ENCODE measurements at places on chromosomes 2 and 18.

DNA sequence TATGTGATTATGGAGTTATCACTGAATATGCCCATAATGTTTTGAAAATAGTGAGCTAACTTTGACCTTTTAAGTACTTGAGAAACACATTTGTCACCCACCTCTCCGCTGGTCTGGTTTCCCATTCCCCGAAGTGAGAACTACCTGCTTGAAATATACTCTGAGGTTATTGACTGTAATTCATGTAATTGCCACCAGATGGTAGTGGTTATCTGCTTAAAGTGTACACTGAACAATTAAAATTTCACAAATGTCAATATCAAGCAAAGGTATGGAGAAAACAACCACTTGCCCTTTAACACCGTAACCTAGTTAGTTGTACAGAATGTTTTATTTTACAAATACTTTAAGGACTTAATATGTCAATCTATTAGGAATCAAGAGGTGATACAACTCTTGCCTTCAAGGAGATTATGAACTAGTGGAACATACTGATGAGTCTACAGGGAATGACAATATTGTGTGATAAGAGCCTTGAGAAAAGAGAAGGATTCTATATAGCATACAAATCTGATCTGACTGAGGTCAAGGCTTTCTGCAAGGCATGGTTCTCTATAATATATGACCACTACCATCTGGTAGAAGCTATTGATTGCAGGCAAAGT lies 316.8 kb upstream of the KCNH7 start:
- peak; percentile 34 for DNase-seq

GRCh38 chr2:67159929-67160328 lies 237.2 kb upstream of the ETAA1 start:
- no peak for DNase-seq

- no peak for DNase-seq
Measured at GRCh38 chr2:209936106-209936666, 66.3 kb upstream of the RPE start.

- peak; percentile 8 for DNase-seq
Measured at GRCh38 chr2:189347540-189347939, 93.7 kb upstream of the WDR75 start.

Data from suppressor macrophage treated with lipopolysaccharide for 4 hours (primary cell).